ENCODE measurements at places on chromosomes 6 and 20.
A peak's percentile ranks its signal among the peaks of the same experiment; 100 is the strongest.

DNA sequence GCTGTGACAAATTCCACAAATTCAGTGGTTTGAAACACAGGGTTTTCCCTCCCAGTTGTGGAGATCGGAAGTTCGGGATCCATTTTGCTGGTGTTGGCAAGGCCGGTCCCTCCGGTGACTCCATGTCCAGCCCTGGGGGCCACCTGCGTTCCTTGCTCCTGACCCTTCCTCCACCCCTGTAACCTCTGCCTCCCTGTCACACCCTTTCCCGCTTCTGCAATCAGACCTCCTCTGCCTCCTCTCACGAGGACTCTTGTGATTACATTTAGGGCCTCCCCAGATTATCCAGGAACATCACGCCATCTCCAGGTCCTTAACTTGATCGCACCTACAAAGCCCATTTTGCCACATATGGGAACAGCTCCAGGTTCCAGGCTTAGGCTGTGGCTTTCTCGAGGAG, 12.5 kb downstream of the RPS6KA2 start:
- no peak for DNase-seq

GRCh38 chr6:168992446-168993144, 261.1 kb downstream of the THBS2 start:
- DNase-seq: no peak

GRCh38 chr20:34122274-34122980, 10.4 kb upstream of the EIF2S2 start:
- DNase-seq: no peak

DNA sequence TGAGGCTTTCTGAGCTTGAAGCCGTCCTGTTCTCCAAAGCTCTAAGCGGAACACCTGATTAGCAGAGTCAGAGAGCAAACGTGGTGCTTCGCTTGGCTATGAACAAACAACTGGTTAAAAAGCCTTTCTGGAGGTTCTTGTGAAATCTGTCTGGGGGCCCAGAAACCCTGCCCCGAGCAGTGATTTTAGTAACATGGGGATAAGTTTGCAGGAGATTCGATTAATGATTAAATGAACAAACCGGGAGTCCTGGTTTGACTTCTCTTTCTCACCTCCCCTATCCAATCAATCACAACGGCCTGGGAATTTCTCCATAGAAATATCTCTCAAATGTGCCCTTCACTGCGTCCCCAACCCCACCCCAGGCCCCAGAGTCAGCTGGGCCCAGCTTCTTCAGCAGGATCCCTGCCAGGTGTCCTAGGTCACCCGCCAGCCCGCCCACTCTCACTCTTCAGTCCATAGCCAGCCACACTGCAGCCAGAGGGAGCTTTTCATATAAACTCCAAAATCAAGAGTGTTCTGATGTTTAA, 43.6 kb downstream of the ZDHHC14 start:
- DNase-seq: no peak

DNA sequence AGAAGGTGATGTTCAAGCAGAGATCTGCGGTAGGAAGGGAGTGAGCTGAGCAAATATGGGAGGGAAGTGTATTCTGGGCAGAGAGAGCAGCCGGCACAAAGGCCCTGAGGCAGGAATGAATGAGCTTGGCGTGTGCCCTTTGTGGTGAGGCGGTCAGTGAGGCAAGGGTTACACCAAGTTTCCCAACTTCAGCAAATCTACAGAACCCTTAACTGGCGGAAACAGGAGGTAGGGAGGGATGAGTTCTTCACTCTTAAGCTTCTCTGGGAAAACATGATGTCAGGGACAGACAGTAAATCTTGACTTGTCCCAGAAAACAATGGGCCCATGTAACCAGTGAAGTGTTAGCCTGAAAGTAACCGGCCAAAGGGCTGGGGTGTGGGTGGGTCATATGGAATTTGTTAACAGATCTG, 97.1 kb upstream of the PTPN1 start:
- peak; percentile 86 for DNase-seq

GRCh38 chr6:69064226-69064625, 429.1 kb downstream of the ADGRB3 start:
- no peak for DNase-seq

GRCh38 chr6:112639391-112639831, 292.3 kb downstream of the RFPL4B start:
- peak; percentile 32 for DNase-seq

GRCh38 chr6:133983099-133983939, 30.3 kb downstream of the TBPL1 start:
- DNase-seq: peak; percentile 80

DNA sequence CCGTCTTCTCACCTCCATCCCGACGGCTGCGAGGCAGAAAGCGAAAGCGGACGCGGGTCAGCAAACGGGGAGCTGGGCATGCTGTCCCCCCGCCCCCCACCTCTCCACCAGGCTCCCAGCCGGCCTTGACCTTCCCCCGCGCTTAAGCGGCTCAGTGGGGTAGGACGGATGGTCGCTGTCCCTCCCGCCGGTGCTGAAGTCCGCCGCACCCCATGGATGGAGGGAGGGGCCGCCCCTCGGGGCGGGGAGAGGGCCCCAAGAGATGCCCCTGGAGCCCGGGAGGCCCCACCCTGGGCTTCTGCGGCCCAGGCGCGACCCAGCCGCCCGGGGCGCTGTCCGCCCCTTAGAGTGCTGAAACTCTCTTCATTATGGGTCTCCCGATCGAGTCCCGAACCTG, at the start of gene KCNB1:
Gene KCNB1 (minus strand): TSS at position 48 of the 397 bp plus-strand sequence. CDS start 188 bp downstream, outside the sequence.
- DNase-seq: peak; percentile 43

- DNase-seq: peak; percentile 90
Observed at GRCh38 chr6:37938909-37939308, 119.4 kb downstream of the ZFAND3 start.

DNA sequence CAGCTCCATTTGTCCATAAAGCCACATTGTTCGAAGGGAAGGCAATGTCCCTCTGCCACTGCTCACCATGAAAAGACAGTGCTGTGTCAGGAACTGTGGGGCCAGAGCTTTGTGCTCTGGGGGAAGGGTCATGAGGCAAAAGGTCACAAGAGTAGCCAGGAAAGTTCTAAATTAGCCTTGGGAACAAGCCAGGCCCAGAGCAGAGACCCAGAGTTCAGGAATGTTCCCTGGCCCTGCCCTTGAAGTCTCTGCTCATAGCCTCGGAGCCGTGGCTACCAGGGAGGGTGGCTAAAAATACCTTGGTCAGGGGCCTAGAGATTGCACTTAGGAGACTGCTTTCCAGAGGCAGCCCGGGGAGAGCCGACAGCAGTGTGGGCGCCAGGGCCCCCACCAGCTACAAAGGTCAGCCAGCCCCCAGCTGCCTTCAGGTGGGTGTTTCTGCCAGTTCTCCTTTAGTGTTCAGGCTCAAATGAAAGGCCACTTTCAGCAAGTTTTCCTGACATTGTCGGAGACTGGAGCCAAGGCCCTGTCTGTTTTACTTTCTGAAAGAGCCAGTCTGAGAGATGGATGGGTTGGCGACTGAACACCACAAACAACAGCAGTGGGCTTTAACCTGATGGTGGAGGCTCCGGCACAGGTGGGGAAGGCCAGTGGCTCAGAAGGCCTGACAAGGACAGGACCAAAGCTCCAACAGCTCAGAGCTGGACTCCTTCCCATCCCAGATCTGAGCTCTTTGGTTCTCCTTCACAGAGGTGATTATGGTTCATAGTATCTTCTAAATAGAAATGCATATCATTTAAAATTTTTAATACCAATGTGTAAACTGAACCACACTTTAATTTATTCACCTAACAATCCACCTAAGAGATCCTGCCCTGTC, 76.2 kb downstream of the CDH26 start:
- no peak for DNase-seq

DNA sequence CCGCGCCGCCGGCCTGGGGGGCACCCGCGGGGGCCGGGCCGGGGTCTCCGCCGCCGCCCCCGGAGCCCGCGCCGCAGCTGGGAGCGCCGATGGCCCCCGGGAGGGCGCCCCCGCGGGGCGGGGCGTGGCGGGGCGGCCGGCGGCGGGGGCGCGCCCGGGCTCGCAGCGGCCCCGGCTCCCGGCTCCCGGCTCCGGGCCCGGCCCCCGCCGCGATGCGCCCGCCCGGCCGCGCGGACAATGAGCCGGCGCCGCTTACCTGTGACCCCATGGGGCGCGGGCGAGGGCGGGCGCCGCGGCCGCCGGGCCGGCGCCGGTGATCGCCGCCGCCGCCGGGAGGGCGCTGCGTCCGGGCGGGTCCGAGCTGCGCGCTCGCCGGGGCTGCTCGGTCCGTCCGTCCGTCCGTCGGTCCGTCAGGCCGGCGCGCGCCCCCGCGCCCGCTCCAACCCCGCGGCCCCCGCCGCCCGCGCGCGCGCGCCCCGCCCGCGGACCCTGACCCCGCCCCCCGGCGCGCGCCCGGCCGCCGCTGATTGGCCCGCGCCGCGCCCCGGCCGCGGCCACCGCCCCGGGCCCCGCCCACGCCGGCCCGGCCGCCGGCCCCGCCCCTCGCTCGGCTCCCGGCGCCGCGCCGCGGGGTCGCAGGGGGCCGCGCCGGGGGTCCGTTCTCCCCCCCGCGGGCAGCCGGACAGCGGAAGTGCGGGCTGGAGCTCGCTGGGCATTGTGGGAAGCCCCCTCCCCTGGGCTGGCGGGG, at the start of gene ZBTB46:
Gene ZBTB46 (minus strand): TSS at position 424 of the 748 bp plus-strand sequence. CDS start 40,507 bp downstream, outside the sequence.
- DNase-seq: peak; percentile 53

DNA sequence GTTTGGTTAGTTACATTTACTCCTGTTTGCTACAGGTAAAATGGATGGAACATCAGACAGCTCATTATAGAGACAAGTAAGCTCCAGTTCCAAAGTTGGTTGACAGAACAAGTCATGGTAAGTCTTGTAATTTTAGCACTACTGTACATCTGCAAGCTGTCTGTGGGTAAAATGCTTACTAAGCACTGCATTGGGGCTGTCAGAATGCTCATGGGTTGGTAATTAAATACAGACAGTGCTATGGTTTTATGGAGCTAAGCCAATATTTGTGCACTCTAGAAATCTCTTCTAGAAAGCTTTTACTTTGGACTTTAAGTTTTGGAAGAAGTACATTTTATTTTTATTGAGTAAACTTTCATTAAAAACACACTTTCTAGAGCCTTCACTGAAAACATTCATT, 419.2 kb upstream of the MMS22L start:
- no peak for DNase-seq

GRCh38 chr20:10696650-10697049, 22.9 kb upstream of the JAG1 start:
- DNase-seq: no peak

- DNase-seq: no peak
Observed at GRCh38 chr6:159053781-159054398, 9.1 kb upstream of the TAGAP start.

DNA sequence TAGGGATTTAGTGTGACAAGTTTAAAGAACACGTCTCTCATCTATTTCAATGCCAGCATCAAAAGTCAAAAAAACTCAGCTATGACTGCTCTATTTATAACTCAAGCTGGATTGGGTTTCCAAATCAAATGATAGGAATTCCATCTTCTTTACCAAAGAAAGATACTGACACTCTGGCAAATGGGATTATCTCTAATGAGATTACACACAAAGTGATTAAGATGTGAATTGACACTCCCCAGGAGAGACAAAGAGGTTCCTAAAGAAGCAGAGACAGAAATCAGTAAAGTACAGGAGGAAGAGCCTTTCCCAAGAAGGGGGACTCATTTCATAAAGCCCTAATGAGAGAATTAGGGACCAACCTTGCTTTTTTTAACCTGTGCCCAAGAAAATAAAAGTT, 92.1 kb downstream of the ID4 start:
- DNase-seq: no peak

DNA sequence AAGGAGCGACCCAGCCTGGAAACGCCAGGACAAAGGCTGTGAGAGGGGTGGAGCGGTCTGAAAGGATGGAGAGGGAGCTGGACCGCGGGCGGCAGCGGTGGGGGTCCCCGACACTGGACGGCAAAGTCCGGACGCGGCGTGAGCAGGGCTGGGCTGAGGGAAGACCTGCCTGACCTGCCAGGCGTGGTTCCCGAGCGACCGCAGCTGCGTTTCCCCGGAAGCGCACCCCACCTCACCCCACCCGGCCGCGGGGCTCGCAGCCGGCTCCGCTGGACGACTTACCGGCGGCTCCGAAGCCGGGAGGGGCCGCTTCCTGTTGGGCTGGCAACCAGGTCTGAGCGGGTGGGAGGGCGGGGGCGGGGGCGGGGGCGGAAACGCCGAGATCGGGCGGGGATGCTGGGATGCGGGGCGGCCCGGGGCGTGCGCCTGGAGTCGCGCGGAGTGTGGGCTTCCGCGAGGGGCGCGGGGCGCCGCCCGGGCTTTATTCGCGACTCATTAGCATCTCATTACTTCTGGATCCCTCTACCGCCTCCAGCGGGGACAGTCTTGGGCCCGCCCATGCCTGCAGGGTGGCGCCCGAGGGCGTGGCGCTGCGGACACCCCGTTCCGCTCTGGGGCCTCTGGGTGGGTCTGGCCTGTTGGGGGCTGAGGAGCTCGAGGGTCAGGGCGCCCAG, at the start of gene MICAL1:
Gene MICAL1 (minus strand): TSS at position 336 of the 674 bp plus-strand sequence. CDS start 1,576 bp downstream, outside the sequence.
- peak; percentile 64 for DNase-seq

- no peak for DNase-seq
Observed at GRCh38 chr6:44926556-44926955, 401.6 kb upstream of the RUNX2 start.

DNA sequence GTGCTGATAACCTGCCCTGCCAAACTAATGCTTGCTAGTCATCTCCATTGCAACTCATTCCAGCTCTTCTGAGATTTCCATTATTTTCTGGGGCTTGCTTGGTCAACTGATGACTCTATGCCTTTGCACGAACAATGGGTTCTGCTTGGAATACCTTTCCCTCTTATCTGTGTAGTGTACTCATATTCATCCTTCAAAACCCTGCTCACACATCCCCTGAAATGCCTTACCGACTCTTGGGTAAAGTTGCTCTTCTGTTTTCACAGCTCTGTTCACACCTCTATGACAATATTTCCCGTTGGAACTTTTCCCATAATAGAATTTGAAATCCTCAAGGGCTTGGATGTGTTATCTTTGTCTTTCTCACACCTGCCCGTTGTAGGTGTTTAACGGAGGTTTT, 331.0 kb upstream of the SOX4 start:
- no peak for DNase-seq

GRCh38 chr20:18904624-18905023, 91.0 kb downstream of the SCP2D1 start:
- DNase-seq: no peak

DNA sequence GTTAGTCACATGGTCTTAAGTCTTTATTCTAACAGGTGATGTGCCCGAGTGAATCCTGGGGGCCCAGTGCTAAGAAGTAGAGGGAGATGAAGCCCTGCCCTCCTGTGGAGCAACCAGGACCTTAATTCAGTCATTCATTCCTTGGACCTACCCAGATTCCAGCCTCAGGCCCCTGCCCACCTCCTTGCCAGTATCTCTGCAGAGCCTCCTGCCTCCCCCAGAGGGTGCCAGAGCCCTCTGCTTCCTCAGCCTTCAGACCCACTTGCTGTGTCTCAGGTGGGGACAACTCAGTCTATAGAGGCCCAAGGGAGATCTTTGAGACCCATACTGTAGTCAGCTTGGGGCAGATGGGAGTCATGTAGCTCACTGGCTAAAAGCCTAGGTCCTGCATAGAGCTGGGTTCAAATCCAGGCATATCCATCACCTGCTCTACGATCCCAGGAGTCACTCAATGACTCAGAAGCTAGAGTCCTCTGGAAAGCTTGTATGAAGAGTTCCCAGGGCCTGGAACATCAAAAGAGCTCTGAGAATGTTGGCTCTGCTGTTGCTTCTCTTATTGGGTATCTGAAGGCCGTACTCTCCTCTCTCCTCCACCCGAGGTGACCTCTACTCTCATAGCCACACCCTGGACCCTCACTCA, 3.9 kb upstream of the SIGLEC1 start:
- peak; percentile 62 for DNase-seq

GRCh38 chr6:83464381-83465140, 33.7 kb upstream of the ME1 start:
- no peak for DNase-seq

Data from mesenchymal stem cell (in vitro differentiated cells and primary cell).